Stimulated activated CD4-positive, alpha-beta T cell treated with anti-CD3 and anti-CD28 coated beads, Interleukin-1b, Interleukin-23, amount 100 ng/mL, for 24 hours (primary cell): ENCODE measurements at places on chromosomes 1 and 21.

GRCh38 chr1:240808381-240808780, 196.4 kb upstream of the GREM2 start:
- no peak for DNase-seq

- no peak for DNase-seq
Observed at GRCh38 chr1:55894521-55894920, 679.4 kb upstream of the USP24 start.

DNA sequence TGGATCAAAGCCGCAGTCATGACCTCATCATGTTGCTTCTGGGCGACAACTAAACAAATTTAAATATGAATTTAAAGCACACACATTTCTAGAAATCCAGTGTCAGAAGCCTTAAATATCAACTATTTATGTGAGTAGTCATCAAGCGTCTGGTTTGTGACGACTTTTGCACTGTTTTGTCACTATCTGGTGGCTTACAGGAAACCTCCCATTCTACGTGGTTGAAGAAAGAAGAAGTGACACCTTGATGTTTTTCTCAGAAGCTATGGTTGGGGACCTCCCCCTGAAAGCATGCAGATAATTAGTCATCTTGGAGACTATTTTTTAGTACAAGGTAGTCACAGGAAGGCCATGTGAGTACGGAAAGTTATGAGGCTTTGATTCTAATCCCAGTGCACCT, 58.5 kb downstream of the TENT5C start:
- peak; percentile 28 for DNase-seq

GRCh38 chr1:241077386-241078147, 279.4 kb downstream of the RGS7 start:
- no peak for DNase-seq

- DNase-seq = no peak
Observed at GRCh38 chr1:18100491-18101063, 7.0 kb upstream of the IGSF21 start.

DNA sequence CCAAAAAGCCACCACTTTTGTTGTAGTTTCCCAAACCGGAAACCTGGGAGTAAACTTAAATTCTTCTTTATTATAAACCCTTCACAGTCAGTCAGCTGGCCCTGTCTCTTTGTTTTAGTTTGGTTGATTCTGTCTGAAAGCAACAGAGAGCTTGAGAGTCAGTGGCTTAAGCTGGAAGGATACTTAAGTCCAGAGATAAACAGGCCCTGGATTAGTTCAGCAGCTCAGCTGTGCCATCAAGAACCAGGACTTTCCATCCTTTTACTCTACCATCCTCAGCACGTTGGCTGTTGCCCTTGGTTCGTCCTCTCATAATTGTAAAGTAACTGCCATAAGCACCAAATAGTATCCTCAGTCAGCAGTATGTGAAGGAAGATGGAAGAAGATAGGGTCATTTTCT, 4.5 kb downstream of the DESI2 start:
- no peak for DNase-seq

- DNase-seq = no peak
Observed at GRCh38 chr21:16969636-16970035, 543.2 kb upstream of the CXADR start.

DNA sequence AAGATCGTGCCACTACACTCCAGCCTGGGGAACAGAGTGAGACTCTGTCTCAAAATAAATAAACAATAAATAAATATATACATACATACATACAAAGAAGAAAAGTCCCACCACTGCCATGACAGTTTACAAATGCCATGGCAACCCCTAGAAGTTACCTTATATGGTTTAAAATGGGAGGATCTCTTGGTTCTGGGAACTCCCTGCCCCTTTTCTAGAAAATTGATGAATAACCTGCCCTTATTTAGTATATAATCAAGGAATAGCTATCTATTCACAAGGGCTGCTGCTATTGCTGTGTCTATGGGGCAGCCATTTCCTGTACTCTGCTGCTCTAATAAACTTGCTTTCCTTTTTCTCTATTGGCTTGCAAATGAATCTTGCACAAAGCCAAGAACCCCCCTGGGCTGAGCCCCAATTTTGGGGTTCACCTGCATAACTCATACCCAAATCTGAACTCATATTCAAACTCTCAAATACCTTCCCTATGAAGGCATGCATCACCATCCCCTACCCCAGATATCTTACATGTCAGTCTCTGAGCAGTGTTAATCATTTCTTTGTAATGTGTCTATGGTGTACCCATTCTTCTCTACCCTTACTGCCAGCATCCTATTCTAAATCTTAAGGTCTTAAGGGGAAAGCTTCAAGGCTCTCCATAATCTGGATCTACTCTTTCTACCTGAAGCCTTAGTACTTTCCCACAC, 9.0 kb downstream of the GON4L start:
- DNase-seq = no peak

DNA sequence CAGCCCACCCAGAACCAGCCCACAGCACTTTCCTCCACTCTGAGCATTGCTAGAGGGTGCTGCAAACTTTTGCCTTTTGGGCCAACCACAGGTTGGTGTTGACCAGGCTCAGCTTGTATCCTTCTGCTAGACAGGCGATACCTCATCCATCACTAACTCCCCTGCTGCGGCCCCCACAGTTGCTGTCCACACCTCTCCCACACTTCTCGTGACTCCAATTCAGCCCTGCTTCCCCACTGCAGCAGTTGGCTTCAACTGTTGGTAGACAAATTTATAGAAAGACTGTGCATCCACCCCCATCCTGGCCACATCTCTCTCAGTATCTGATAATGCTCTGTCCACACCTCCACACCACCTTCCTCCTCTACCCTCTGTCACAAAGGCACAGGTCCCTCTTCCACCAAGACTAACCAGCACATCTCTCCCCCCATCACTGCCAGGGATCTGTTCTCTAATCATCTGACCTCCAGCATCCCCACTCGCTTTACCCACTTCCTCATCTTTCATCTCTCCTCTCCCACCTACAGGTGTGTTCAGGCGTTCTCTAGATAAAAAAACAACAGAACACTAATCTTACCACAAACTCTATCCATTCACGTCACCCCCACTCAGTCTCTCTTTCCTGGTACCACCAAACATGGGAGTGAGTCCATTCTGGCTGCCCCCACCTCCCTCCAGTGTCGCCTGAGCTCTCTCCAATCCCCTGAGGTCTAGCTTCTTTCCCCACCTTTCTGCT, 15.8 kb upstream of the SLC25A44 start:
- no peak for DNase-seq

GRCh38 chr1:3054474-3054873, 14.5 kb upstream of the PRDM16 start:
- no peak for DNase-seq

GRCh38 chr1:24929398-24930259, 447 bp downstream of the RUNX3 start:
- DNase-seq = no peak

GRCh38 chr1:235460770-235461169, 43.5 kb downstream of the B3GALNT2 start:
- DNase-seq = no peak

DNA sequence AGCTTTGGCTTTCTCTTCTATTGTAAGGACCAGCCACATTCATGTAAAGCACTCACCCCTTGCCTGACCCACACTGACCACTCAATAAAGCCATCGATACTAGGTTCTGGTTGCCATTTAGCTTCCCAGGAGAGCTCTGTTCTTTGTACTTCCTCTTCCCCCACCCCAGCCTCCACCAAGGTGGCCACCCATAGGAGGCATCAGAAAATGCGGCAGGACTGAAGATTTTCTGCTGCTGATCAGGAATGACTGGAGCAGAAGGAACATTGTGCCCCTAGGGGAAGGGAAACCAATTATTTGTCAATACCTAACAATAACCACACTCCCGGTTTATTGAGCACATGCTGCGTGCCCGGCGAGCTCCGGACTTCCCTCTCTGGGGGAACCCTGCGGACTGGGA, 5.2 kb upstream of the SMIM12 start:
- no peak for DNase-seq
